ENCODE measurements at places on chromosomes 1 and 21.

DNA sequence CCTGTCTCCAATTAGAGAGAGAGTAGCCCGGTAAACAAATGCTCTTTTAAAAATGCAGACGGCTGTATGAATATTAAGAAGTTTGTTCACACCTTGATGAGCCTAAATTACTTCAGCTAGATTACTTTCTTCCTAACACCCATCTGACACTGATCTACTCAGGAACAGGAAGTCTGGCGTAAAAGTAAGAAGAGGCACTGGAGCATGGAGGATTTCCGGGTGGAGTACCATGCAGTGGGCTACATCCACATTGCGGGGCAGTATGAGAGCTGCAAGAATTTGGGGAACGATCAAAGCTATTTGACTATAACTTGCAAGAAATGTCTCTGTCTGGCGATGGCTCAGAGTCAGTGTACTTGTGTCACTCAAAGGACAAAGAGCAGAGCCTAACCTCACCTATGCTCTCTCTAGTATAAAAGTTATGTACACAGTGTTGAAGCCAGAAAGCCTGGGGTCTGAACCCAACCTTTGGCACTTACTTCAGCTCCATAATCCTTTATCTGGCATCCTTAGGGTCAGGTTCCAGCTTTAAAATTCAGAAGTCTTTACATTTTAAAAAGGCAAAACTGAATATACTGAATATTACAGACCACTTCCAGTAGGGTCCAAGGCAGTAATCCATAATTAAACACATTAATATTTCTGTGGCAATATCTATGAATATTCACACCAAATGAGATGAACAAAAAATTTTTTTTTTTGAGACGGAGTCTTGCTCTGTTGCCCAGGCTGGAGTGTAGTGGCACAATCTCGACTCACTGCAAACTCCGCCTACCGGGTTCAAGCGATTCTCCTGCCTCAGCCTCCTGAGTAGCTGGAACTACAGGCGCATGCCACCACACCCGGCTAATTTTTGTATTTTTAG is 7.9 kb upstream of the GNPAT start:
- DNase-seq: no peak

DNA sequence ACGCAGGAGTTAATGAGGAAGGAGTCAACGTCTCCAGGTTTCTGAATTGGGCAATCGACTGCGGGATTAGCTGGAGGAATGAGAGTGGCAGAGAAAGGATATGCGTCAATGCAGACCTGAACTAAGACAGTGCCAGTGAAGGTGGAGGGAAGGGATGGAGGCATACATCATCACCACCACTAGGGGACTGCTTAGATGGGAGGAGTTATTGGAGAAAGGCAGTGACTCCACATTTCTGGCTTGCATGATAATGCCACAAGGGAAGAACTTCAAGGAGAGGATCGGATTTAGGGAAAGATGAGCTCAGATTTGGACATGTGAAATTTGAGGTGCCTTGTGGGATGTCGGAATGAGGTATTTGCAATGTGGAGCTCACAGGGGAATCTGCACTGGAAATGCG is 17.5 kb downstream of the VASH2 start:
- DNase-seq: no peak

DNA sequence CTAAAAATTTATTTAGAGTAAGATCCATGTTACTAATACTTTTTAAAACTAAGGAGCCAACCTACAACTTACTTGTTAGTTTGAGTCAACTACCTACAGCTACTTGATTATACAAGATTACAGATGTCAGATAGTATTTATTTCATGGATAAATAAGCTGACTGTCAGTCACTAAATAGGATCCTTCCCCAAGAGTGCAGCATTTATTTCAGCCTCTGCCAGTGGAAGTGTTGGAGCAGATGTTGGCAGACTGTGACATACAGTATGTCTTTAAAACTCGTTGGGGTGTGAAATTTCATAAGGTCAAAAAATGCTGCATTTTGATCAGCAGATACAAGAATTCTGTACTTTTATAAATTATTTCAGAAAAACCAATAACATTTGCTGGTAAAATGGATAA is 156.2 kb downstream of the AKT3 start:
- no peak for DNase-seq

GRCh38 chr1:245942856-245943255 is 564.2 kb downstream of the SMYD3 start:
- DNase-seq: no peak

- DNase-seq: no peak
Measured at GRCh38 chr1:67803380-67804279, 29.6 kb downstream of the GNG12 start.

DNA sequence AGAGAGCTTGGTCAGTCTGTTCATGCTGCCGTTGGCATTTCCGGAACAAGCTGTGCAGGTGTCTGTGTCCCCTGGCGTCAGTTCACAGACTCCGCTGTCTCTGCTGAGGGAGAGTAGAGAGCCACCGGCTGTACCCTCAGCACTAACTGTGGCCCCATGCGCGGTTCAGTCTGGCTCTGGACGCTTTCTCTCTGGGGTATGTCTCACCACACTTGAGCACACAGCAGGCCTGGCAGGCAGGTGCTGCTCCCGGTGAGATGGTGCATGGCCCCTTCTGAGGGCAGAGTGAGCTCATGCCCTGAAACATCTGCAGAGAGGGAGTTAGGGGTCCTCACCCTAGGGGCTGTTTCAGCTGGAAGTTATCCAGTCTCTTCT is 60.0 kb upstream of the TLR5 start:
- no peak for DNase-seq

DNA sequence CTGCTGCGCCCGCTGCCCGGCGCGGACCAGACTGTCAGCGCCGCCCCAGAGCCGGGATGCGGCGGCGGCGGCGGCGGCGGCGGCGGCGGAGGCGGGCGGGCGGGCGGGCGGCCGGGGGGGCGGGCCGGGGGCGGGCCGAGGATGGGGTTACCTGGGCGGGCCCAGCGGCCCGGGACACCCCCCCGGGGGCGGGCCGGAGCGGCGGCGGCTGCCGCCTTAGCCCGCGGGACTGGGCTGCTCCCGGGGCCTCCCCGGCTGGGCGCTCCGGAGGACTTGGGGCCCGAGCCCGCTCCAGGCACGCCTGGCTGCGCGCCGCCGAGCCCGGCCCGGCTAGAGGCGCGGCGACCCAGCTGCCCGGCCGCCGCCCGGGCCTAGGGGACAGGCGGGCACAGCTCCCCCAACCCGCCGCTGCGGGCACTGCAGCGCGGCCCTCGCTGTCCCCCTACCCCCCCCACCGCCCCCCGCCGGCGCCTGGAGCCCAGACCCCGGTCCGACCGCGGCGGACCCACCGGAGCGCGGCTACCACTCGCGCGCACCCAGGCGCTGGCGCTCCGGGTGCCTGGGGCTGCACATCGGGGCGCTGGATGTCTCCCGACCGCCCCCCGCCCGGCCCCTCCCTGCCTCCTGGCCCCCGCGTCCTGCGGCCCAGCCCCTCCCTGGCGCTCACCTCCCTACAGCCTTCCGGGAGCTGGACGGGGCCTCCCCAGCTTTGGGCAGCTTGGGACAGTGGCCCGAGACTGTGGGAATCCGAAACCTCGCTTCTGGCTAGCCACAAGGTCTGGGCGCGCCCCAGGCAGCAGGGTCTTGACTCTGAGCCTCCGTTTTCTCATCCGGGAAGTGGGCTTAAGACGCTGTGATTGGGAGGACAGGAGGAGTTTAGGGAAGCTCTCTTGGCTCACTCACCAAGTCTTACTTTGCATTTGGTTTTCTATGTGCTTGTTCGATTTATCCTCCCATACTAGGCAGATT is at the start of gene WNT4:
Gene WNT4, minus strand, starts transcription at position 33 of the 969 bp plus-strand sequence. CDS start 175 bp downstream, outside the sequence.
- DNase-seq: no peak

GRCh38 chr1:237748171-237748960 is 142.4 kb downstream of the ZP4 start:
- DNase-seq: no peak

DNA sequence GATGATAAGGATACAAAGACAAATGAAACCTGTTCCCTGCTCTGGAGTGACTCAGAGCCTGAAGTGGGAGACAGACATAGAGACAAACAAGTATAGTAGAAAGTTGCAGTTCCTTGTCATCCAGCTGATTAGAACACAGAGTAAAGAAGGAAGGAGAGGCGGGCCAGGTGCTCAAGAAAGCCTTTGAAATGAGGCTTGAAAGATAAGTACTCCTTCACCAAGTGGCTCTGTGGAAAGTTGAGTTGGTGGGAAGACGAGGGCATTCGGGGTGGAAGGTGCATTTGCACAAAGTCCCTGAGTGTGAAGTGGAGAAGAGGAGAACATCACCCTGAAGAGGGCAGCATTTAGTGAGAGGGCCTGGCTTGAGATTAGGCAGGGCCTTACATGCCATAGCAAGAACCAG is 17.0 kb downstream of the MARK1 start:
- DNase-seq: no peak

DNA sequence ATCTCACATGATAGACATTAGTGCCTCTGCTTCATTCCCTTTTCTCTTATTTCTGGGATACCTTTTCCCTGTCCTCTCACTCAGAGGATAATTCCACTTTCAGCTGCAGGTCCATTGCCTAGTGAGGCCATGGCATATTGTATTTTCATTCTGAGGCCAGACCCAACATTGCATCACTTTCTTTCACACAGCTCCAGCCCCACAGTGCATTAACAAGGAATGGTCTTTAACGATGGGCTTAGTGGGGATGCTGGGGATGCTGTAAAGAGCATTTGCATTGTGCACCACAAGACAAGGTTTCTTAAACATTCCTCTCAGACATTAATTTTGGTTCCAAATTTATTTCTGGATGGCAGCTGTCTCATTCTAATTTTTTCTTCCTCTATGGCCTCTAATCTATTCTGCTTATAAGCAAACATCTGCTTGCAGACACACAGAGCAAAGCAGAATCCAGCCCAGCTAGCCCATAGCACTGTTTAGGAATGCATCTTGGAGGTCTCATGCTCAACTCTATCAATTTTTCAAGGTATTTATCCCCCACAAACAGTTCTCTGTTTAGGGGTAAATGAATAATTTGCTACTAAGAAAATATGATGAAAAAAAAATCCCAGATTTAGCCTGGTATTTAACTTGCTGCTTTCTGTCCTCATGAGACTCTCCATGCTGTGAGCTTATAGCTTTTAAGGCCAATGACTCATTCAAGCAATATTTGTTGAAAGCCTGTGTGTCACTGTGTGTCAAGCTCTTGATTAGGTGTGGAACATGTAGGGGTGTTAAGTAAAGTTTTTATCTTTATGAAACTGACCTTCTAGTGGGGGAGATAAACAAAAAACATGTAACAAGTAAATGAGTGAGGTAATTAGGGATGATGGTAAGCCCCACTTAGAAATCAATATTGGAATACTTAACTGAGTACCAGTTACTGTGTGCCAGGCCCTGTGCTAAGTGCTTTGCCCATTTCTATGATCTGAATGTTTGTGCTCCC is 44.5 kb upstream of the CCDC190 start:
- peak; percentile 74 for DNase-seq

DNA sequence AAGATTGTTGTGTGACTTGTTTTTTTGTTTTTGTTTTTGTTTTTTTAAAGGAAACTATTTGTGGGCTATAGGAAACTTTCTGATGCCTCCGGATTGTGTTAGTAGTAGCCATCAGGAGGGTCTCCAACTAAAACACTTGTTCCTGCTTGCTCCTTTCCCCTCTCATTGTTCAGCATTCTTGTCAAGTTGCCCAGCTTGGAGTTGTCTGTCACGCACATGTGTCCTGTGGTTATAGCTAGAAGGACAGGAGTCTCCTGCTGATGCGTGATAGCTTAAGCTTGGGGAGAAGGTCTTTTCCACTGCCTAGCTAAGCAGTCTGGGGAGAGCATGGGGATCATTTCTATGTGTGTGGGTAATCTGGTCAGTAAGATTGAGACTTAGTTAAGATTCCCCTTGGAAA is 3.2 kb upstream of the LYPLA2 start:
- DNase-seq: no peak

- no peak for DNase-seq
Measured at GRCh38 chr1:145690587-145691558, 16.3 kb downstream of the PDZK1 start.

- peak; percentile 98 for DNase-seq
Measured at GRCh38 chr1:151281969-151282882, at the start of gene ZNF687. TSS of gene ZNF687 (plus strand) at chr1:151282299. CDS start at chr1:151286292, 3,993 bp downstream.

- peak; percentile 59 for DNase-seq
Measured at GRCh38 chr1:9413071-9413876, 120.6 kb downstream of the SPSB1 start.

GRCh38 chr1:24027838-24028468 is 47.8 kb upstream of the SRSF10 start:
- no peak for DNase-seq

DNA sequence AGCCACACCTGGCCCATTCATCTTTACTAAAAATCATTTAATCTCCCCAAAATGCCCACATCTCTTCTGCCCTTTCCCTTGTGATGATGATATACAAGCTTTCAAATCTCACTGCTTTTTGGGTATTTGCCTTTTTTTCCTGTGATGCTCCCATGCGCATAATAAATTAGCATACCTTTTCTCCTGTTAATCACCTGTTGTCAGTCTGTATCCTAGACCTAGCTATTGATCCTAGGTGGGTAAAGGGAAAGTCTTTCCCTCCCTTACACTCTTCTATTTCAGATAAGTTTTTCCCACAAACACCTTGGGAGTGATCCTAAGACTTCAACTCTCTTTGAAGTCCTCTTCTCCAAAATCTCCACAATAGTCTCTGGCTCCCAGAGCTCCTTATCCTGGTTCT is 12.0 kb upstream of the SLC35A3 start:
- no peak for DNase-seq

DNA sequence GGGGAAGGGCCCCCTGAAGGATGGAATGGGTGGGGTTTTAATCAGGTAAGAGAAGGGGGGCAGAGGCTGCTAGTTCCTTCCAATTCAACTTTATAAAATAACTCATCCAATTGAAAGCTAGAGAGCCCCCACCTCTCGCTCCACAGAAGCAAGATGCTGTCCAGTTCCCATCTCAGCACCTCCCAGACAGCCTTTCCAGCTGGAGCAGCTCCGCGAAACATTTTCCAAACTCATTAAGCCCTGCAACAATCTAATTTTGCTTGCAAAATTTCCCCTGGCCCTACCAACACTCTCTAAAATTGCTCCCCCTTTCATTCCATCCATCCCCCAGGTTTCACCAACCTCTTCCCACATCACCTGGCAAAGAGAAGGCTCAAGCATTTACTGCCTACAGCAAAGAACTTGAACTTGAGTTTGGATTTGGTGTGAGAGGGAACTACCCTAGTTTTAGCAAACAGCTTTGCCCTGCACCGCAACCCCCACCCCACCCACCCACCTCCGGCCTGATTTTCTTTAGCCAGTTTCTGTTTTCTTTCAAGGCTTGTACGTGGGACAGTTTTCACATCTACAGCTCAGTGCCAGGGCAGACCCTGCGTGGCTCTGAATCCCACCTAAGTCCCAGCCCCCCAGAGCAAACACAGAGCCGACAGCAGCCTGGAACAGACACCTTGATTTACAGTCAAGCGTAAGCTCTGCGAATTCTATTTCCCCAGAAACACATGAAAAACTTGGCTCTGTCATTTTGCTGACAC is 46.7 kb downstream of the SYF2 start:
- no peak for DNase-seq

Measured in HS-5 (cell line).